ENCODE measurements at places on chromosomes 2 and 18. TPM values are rescaled to one million over a fixed set of nuclear protein-coding genes. Genes with fewer than 3 reads are reported as not detected.
A peak's percentile ranks its signal among the peaks of the same experiment; 100 is the strongest.

DNA sequence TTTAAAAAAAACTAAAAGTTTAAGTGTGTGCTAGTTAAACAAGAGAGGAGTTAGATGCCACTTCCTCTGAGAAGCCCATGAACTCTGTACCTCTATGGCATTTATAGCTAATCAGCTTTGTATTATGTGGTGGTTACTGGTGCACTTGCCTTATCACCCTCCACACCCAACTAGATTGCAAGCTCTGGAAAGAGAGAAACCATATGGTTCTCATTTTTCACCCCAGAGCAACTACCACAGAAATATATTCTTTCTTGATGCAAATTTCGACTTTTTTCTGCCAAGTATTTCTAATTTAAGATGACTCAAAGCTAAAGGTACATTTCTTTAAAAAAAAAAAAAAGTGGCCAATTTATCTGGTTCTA, 24.2 kb downstream of the RAPH1 start:
- no peak for DNase-seq

The TUBB8B gene
- total RNA-seq = not detected

DNA sequence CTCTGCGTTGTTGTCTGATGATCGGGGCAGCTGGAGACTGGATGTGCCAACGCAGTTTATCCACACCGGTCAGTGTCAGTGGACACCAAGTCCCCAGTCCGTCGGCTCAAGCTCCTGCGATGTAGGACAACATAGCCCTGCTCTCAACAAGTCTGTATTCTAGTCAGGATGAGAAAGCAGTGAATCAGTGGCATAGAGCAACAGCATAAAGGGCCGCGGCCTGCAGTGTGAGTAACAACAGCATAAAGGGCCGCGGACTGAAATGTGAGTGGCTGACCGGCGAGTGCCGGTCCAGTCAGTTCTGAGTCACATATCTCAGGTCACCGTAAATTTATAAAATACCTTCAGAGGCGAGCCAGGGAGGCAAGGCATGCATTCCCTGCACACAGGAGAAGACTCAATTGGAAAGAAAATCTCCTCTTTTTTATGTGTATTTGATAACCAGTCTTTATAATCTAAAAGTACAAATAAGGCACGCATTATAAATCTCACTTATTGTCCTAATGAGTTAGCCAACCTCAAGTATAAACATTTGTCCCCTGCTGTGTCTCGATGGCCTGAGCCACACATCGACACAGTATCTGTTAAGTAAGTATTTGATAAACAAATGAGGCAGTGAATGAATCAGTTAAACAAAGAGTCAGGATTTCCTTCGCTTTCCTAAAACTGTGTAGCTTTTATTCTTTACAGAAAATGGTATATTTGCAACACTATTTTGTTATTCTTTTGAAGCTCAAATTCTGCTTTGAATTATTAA, 33.8 kb upstream of the NFATC1 start:
- no peak for DNase-seq

DNA sequence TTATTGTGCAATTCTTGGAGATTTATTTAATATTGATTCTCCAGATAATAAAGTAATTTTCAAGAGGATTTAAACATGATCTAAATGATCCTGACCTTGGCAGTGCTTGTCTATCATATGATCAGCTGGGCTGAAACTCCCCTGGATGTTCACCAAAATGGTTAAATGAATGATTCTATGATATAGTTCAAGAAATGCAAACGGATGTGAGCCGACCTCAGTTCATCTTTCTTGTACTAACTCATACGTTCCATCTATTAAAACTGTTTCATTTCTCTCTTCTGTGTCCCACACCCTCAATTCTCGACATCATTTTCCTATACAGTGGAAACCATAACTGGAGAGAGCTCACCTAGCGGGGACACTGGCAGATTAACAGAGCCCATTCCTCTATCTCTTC, 281.7 kb upstream of the CCDC68 start:
- DNase-seq = no peak

DNA sequence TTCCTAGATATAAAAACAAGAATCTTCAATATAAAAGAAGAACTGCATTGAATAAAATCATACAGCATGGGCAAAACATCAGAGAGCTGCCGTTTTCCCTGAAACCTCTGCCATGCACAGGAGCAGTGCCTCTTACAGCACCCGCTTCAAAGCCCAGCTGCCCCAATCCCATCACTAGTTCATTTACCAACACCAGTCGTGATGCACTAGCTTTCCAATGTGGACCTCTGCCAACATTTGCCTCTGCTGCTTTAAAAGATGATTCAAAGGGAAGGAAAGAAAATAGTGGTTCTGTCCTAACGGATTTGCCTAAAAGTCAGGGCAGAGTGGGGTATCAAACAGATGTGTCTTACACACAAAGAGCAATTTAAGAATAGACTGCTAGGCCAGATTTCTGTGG, 43.4 kb upstream of the AP1S3 start:
- no peak for DNase-seq

GRCh38 chr2:180716186-180717180, 263.9 kb upstream of the UBE2E3 start:
- no peak for DNase-seq

- DNase-seq = no peak
Measured at GRCh38 chr2:143248631-143249030, 119.4 kb downstream of the ARHGAP15 start.

GRCh38 chr2:9793156-9793917, 49.9 kb upstream of the TAF1B start:
- peak; percentile 54 for DNase-seq

DNA sequence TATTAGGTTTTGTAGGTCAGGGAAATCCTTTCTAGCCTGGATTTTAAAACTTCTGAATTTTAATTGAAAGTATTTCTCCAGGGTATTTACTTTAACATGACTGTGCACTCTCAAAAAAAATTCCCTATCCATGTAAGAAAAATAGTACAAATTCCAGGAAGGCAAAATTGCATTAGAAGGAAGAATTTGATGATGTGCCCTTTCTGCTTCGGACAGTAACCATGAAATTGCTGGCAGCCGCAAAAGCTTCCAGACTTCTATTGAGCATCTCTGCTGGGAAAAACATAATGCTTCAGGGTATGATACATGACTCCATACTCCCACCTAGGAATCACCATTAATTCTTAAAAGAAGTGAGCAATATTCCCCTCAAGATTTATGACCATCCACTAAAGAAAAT, 17.2 kb upstream of the KLF7 start:
- no peak for DNase-seq

DNA sequence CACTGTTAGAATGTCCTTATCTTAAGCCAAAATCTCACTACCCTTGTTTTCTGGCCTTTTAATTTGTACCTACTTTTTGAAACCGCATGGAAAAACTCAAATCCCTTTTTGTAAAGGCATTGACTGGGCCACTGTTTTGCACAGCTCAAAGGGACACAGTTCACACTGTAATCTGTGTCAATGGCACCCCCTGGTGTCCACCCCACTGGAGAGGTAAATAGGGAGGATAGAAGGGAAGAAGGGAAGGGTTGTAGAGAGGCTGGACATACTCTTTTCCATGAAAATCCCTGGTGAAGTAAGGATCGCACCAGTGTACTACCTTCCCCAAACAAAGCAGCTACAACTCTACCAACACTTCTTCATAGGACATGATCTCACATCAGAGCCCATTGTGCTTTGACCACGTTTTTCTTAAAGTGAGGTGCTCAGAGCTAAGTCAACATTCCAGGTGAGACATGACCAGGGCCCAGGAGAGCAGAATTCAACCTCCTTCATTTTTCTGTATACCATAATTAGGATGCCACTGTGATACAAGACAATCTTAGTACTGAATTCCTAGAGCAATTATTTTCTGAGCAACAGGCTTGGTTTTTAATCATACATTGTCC, 92.4 kb upstream of the RMDN2 start:
- peak; percentile 93 for DNase-seq

The REG3A gene
- 11.2 TPM for total RNA-seq

GRCh38 chr2:23556929-23557328, 171.9 kb downstream of the KLHL29 start:
- DNase-seq = no peak

The CREG2 gene
- not detected for total RNA-seq

- no peak for DNase-seq
Measured at GRCh38 chr2:62593825-62594224, 87.8 kb upstream of the TMEM17 start.

DNA sequence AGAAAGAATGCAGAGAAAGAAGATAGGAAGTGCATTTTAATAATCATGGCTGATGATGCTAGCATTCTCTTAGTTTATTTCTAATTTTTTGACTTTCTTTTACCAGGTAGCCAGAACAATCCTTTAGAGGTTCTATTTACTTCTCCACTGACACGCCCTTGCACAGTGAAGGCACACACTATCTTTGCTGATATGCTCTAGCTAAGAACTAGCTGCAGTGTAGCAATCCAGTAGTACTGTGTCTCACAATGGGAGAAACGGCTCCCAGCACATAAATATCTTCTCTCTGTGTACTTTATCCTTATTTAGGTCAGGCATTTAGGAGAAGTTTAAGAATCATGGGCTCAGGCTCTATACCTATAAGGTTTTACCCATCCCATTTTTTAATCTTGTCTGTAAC, 1005.4 kb downstream of the LRP1B start:
- no peak for DNase-seq

DNA sequence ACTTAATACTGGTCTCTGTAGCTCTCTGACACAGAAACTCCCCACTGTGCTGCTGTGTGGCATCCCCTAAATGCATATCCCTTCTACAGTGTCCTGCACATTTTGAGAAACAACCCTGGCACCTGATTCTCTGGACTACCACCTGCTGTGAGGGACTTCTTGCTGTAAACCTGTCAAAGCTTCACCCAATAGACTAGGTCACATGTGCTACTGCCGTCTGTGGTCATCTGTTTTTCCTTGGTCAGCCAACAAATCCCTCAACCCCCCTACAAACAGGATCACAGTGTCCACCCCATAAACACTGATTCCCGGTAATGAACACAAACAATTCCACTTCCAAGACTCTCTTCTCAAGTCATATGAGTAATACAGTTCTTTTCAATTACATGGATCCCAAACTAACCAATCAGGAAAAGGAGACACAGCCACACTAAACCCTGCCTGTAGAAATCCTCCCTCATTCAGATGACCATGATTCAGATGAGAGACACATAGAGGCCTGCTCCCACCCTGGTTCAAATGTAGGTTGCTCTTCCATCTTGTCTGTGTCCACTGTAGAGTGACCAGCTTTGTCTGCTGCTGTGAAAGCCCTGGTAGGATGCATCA, 1157.4 kb downstream of the RPIA start:
- DNase-seq = no peak

GRCh38 chr2:175430236-175430635, 248.7 kb upstream of the ATP5MC3 start:
- no peak for DNase-seq

The CHMP1B gene
- total RNA-seq = 37.2 TPM

- DNase-seq = no peak
Measured at GRCh38 chr2:52077159-52077558, 1045.2 kb upstream of the NRXN1 start.

- DNase-seq = no peak
Measured at GRCh38 chr18:23154823-23155500, 19.7 kb downstream of the CABLES1 start.

DNA sequence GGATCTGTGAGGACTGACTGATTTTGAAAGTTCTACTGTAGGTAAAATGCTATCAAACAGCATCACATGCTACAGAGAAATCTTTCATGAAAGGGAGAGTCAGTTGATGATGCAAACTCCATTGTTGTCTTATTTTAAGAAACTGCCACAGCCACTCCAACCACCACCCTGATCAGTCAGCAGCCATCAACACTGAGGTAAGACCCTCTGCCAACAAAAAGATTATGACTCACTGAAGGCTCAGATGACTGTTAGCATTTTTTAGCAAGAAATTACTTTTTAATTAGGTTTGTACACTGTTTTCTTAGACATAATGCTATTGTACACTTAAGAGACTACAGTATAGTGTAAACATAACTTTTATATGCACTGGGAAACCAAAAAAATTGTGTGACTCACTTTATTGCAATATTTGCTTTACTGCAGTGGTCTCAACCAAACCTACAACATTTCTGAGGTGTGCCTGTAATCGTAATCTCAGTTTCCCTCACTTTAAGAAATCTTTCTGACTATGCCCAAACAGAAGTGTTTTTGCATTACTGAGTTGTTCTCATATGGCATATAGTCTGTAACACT, 42.8 kb downstream of the METTL8 start:
- no peak for DNase-seq

- DNase-seq = peak; percentile 75
Measured at GRCh38 chr2:164737612-164738081, 104.0 kb downstream of the COBLL1 start.

DNA sequence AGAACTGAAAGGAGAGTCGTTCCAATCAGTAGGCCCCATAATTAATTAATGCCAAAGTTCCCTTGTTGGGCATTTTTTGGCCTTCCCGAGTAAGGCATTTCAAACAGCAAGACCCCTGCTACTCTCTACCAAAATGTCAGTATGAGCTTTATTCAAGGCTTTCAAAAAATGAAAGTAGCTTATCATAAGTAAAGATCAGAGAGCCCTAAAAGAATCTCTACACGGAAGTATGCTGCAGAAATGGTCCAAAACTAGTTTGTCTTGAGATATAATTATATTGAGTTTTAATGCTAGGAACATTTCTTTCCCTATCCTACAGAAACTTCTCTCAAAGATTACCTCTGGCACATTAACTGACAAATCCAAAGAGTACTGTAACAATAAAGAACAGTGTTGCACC, 43.9 kb downstream of the RTN4 start:
- DNase-seq = no peak

All from spleen (tissue), 13 donors.